ENCODE measurements at places on chromosomes 13 and 19.

GRCh38 chr13:106186366-106187030 is 349.0 kb downstream of the EFNB2 start:
- DNase-seq: no peak

GRCh38 chr19:32682317-32682716 is 6.7 kb downstream of the RGS9BP start:
- no peak for DNase-seq

DNA sequence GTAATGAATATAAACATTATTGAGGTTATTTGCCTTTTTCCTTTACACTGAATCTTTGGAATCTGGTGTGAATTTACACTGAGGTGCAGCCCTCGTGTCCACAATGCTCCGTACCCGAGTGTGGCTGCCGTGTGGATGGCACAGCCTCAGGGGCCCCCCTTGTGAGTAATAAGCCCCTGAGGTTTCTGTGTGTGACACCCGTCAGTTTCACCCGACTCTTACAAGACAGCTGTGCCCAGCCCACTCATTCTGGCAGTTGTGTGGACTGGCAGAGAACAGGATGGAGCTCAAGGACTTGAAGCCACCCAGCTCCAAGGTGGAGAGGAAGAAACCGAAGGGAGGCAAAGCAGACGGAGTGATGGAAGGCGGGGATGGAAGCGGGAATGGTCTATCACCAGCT is 7.8 kb downstream of the PROZ start:
- DNase-seq: no peak

DNA sequence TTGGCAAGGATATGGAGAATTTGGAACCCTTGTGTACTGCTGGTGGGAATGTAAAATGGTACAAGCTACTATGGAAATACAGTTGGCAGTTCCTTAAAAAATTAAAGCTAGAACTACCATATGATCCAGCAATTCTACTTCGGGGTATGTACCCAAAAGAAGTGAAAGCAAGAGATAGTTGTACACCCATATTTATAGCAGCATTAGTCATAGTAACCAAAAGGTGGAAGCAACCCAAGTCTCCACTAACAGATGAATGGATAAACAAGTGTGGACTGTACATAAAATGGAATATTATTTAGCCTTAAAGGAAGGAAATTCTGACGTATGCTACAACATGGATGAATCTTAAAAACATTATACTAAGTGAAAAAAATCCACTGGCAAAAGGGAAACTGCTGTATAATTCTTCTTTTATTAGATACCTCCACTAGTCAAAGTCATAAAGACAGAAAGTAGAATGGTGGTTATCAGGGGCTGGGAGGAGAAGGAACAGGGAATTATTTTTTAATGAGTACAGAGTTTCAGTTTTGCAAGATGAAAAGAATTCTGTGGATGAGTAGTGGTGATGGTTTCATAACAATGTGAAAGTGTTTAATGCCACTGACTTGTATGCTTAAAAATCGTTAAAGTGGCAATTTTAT is 141.6 kb downstream of the RXFP2 start:
- no peak for DNase-seq

- peak; percentile 23 for DNase-seq
Measured at GRCh38 chr19:56141417-56141993, 418 bp downstream of the ZNF444 start.

DNA sequence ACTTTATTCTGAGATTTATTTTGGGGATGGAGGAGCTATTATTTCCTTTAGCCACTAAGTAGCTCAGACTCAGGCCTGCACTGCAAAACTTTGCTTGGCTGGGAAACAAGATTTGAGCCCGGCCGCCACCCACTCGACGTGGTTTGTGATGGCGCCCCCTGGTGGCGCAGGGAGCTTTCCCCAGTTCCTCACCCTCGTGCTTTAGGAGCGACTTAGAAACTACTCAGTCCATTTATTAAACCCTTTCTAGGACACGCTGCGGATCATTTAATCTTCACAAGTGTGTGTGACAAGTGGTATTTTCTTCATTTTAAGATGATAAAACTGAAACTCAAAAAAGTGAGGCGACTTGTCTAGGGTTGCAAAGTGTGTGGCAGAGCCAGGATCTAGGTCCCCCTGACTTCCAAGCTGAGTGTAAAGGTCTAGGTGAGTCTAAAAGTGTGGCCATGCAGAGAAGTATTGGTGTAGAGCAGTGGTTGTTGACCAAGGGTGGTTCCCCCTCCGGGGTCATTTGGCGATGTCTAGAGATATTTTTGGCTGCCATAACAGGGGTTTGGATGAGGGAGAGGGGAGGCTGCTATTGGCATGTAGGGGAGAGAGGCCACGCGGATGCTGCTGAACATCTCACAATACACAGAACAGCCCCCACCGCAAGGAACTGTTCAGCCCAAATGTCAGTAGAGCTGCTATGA is 2.2 kb downstream of the CXCL17 start:
- DNase-seq: peak; percentile 83
